ENCODE measurements at places on chromosomes 2 and 18. TPM values are rescaled to one million over a fixed set of nuclear protein-coding genes. Genes with fewer than 3 reads are reported as not detected.

CCDC68 gene
- 8.3 TPM for polyA plus RNA-seq

C2orf66 gene
- polyA plus RNA-seq = not detected

ANKAR gene
- 2.1 TPM for polyA plus RNA-seq

KYNU gene
- polyA plus RNA-seq = 2.1 TPM

LINC00305 gene
- not detected for polyA plus RNA-seq

DNA sequence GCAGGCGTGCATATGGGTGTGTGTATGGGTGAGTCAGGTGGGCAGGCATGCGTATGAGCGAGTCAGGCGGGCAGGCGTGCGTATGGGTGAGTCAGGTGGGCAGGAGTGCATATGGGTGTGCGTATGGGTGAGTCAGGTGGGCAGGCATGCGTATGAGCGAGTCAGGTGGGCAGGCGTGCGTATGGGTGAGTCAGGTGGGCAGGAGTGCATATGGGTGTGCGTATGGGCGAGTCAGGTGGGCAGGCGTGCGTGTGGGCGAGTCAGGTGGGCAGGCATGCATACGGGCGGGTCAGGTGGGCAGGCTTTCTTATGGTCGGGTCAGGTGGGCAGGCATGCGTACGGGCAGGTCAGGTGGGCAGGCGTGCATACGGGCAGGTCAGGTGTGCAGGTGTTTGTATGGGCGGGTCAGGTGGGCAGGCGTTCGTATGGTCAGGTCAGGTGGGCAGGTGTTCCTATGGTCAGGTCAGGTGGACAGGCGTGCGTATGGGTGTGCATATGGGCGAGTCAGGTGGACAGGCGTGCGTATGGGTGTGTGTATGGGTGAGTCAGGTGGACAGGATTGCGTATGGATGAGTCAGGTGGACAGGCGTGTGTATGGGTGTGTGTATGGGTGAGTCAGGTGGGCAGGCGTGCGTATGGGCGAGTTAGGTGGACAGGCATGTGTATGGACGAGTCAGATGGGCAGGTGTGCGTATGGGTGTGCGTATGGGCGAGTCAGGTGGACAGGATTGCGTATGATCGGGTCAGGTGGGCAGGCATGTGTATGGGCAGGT is 28.7 kb upstream of the KLF11 start:
- H3K4me1 ChIP-seq = peaks cover 12% of the 10 kb centered on the region
- DNase-seq = no peak
- H3K27ac ChIP-seq = no peak overlapping the region
- no peaks in the 10 kb centered on the region for H3K36me3 ChIP-seq
- H3K27me3 ChIP-seq = no peaks in the 10 kb centered on the region

DNA sequence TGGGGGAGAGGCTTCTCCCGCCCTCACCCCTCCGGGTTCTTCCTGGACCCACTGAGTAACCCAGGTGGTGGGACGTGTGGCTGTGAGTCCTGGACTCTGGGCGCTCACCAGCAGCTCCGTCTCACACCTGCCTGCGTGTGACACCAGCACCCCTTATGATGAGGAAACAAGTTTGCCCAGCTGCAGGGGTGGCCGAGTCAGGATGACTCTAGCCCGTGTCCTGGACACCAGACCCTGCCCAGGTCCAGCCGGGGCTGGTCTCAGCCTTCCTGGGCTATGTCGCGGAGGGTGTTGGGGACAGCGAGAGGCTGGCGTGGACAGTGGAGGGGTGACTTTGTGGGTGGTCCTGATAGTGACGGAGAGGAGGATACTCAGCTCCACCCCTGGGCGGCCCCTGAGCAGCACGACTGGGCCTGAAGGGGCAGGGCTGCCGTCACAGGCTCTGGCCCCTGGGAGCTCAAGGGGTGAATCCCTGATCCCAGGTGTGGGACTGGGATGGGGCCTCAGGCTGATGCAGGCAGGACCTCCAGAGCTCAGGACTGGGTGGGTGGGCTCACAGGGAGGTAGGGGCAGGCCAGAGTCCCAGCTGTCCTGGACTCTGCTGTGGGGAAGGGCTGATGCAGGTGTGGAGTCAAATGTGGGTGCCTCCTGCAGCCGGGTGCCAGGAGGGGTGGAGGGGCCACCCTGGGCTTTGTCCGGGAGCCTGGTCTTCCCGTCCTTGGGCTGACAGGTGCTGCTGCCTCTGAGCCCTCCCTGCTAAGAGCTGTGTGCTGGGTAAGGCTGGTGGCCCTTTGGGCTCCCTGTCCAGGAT is 3.7 kb downstream of the GPR35 start:
- H3K4me1 ChIP-seq = peaks cover 13% of the 10 kb centered on the region
- H3K27me3 ChIP-seq = no peaks in the 10 kb centered on the region
- no peak overlapping the region for H3K27ac ChIP-seq
- no peak for DNase-seq
- peaks cover 20% of the 10 kb centered on the region for H3K36me3 ChIP-seq

GRCh38 chr2:148730085-148730484 is 85.5 kb downstream of the EPC2 start:
- no peak for DNase-seq
- no peak overlapping the region for H3K4me3 ChIP-seq
- no peaks in the 10 kb centered on the region for H3K27me3 ChIP-seq
- H3K36me3 ChIP-seq = no peaks in the 10 kb centered on the region
- no peak overlapping the region for H3K27ac ChIP-seq
- no peaks in the 10 kb centered on the region for H3K4me1 ChIP-seq

DNA sequence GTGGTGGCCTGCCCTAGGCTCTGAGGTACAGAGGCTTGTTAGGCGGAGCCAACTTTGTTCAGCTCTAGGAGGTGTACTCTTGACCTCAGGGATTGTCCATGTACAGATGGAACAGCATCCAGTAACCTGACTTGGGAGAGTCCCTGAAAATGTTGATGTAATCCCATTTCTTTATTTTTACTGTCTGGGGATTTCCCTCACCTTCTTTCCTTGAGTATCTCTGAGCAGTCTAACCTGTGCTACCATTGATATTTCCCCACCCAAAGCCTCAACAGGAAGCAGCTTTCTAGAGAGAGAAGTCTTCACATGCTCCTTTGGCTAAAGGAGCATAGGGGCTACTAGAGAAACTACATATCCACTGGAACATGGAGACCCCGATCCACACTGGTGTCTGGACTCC is 10.4 kb downstream of the IL36A start:
- H3K36me3 ChIP-seq = no peaks in the 10 kb centered on the region
- H3K27ac ChIP-seq = no peak overlapping the region
- H3K27me3 ChIP-seq = no peaks in the 10 kb centered on the region
- DNase-seq = no peak

GRCh38 chr2:238281826-238282480 is 6.5 kb downstream of the PER2 start:
- H3K27me3 ChIP-seq = no peaks in the 10 kb centered on the region
- no peak for DNase-seq
- peaks cover 10% of the 10 kb centered on the region for H3K36me3 ChIP-seq
- H3K4me3 ChIP-seq = no peak overlapping the region
- peaks cover 86% of the 10 kb centered on the region for H3K4me1 ChIP-seq
- no peak overlapping the region for H3K27ac ChIP-seq

DNA sequence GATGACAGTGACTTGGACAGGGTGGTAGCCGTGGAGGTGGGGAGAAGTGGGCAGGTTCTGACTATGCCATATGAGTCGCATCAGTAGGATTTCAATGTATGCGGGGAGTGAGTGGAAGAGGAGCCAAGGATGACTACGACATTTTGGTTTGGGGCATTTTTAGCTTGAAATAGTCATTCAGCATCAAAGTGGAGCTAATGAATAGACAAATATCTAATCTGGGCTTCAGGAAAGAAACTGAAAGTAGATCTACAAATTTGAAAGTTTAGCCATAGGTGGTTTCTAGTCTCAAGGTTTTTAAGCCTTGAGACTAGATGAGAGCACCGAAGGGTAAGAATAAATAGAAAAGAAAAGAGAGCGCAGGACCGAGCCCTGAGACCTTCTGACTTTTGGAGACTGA is 58.3 kb downstream of the FEZ2 start:
- H3K4me3 ChIP-seq = no peak overlapping the region
- DNase-seq = no peak
- no peak overlapping the region for H3K27ac ChIP-seq
- no peaks in the 10 kb centered on the region for H3K4me1 ChIP-seq

- H3K4me1 ChIP-seq = peaks cover 5% of the 10 kb centered on the region
- no peak overlapping the region for H3K4me3 ChIP-seq
- DNase-seq = no peak
- H3K36me3 ChIP-seq = no peaks in the 10 kb centered on the region
- no peak overlapping the region for H3K27ac ChIP-seq
- no peaks in the 10 kb centered on the region for H3K27me3 ChIP-seq
Measured at GRCh38 chr2:200099256-200099655, 143.9 kb downstream of the MAIP1 start.

Data from stomach (tissue), 19 donors.